ENCODE measurements at places on chromosomes 3 and 15.

DNA sequence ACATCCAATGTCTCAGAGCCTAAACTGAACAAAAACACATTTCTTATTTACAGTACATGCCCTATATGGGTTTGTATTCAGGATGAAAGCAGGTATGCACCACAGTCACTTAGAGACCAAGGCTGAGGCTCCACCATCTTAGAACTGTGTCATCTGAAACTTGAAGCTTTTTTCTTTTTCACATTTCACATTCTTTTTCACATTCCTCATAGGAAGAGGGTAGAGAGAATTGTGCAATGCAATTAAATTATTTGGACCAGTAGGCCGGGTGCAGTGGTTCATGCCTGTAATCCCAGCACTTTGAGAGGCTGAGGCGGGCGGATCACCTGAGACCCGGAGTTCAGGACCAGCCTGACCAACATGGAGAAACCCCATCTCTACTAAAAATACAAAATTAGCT, 591.0 kb downstream of the MECOM start:
- no peak for DNase-seq

DNA sequence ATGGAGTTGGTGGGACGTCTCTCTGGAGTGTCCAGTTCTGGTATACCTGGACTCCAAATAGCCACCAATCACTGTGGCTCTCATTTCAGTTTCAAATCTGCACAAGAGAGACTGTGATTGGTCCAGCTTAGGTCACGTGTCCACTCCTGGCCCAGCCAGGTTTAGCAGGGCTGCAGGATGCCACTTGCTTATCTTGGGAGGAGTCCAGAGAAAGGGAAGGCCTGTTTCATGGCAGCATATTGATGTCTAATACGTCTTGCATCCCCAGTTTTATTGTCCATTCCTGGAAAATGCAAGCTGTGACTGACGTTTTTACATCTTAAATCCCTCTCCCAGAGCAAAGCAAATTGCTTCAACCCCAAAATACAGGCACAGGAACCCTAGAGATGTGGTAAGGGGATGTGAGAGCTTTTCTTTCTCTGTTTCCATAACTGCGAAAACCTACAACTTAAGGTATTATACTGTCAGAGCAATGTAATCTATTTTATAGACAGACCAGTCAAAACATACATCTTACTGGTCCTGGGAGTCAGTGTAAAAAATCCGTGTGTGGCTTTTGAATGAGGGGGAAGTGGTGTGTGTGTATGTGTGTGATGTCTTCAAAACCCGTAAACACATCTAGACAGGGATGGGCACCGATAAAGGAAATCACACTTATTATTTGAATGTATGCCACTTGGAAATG, 274.4 kb downstream of the TLE3 start:
- DNase-seq, result no peak

DNA sequence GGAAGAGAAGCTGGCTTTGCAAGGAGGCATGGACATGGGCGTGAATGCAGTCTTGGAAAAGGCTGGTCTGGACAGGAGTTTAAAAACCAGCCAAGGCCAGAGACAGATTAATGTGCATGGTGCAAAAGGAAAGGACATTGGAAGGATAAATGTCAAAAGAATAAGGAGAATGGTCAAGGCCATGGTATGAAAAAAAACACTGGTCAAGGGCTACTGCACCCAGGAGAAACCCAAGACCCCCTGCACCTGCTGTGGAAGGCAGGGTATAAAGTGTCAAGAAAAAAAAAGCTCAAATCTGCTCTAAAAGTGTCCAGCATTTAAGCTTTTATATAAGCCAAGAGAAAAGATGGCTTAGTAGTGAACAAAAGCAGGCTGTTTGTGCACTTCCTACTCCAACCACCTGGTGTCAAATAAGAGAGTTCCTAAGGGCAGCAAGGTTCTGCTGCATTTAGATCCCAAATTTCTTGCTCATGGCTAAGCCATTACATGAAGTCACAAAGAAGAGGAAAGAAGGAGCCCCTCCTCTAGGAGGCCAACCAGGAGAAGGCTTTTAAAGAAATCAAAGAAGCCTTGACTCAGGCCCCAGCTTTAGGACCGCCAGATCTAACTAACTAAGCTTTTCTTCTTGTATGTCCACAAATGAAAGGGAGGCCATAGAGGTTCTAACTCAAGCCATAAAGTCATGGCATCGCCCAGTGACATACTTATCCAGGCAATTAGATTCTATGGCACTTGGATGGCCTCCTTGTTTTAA, 16.9 kb downstream of the CCR4 start:
- no peak for DNase-seq

GRCh38 chr15:86355801-86356200, 276.1 kb downstream of the AGBL1 start:
- no peak for DNase-seq

DNA sequence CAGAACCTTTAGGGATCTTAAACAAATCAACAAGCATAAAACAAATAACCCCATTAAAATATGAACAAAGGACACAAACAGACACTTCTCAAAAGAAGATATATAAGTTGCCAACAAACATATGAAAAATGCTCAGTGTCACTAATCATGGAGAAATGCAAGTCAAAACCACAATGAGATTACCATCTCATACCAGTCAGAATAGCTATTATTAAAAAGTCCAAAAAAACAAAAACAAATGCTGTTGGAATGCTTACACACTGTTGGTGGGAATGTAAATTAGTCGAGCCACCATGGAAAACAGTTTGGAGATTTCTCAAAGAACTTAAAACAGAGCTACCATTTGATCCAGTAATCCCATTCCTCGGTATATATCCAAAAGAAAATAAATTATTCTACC, 423.6 kb downstream of the OTOL1 start:
- no peak for DNase-seq

- no peak for DNase-seq
These were observed 34.4 kb downstream of the ALDH1L1 start for GRCh38 chr3:126146034-126146433.

DNA sequence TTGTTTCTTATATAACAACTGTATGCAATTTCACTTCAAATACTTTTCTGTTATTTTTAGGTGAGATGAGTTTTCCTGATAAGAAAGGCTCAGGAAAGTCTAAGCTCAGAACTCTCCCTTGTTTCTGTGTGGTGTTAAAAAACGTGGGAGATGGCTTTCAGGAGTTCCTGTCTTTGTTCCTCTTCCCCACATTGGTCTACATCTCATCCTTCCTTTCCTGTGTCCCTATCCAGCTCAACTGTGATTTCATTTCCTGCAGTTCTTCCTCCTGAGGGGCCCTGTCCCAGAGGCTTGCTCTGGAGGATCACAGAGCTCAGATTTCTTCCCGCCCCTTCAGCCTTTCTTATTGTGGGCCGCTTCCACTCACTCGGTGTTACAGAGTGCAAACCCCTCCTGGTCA, 11.2 kb downstream of the SEC13 start:
- DNase-seq, result no peak

GRCh38 chr3:55322638-55323037, 164.5 kb downstream of the WNT5A start:
- no peak for DNase-seq

GRCh38 chr3:12613250-12613649, 50.7 kb downstream of the RAF1 start:
- DNase-seq, result no peak

DNA sequence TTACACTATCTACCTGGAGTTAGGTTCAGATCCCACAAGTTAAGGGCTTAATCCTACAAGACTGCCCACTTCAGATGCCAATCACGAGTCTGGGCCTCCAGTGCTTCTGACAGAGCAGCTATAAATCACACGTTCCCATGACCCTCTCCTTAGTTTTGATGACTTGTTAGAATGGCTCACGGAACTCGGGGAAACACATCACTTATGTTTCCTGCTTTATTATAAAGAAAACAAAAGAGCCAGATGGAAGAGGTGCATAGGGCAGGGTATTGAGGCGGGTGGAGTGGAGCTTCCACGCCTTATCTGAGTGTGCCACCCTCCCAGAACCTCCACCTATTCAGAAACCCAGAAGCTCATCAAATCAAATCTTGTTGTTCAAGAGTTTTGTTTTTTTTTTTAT, 170.8 kb downstream of the MOBP start:
- no peak for DNase-seq

DNA sequence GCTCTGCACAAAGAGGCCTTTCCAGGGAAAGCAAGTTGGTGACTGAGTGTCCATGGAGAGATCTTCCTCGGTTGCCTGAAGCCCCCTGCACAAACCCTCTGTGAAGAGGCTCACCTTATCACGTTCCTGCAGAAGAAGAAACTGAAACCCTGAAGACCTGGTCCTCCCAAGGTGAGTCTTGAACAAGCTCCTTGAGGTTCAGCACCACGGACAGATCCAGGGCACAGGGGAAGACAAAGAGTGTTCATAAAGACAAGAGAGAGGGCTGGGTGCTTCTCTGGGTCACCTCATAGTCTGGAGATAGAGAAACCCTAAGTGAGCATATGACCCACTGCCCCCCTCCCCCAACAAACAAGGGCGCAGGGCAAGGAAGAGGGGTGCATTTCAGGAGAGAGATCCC, 21.7 kb upstream of the TBC1D21 start:
- DNase-seq, result peak; percentile 84

DNA sequence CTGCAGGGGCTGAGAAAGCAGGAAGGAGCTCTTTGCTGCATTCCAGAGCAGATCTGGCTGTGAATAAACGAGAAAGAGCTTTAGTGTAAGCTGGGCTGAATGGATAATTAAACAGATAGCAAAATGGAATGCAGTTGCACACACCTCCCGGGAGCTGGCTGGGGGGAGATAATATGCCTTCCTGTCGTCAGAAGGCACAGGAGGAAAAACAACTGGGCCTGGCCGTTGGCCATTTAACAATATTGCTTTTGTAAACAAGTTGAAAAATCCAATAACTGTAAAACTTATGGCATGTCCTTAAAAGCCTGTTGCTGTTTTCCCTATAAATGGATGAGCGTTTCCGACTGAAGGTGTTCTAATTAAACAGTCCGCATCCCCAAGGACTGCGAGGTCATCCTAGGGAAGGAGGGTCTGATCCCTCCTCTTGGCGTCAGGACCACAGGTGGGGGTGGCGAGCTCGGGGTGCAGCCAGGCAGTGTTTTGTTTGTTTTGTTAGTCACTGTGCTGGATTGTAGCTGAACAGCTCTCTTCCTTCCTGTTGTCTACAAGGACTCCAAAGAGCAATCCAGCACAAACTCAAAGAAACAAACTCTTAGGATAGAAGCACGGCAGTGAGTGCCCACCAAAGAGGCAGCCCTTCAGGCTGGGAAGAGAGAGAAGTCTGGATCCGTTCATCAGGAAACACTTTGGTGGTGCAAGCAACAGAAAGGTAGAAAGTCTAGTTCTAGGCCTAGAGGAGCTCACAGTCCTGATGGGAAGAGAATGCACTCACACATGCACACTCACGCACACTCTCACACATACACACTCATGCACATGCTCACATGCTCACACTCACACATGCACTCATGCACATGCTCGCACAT, 133.4 kb upstream of the SMAD3 start:
- DNase-seq, result peak; percentile 12

GRCh38 chr15:49875392-49875791, 243.6 kb downstream of the ATP8B4 start:
- DNase-seq, result no peak

DNA sequence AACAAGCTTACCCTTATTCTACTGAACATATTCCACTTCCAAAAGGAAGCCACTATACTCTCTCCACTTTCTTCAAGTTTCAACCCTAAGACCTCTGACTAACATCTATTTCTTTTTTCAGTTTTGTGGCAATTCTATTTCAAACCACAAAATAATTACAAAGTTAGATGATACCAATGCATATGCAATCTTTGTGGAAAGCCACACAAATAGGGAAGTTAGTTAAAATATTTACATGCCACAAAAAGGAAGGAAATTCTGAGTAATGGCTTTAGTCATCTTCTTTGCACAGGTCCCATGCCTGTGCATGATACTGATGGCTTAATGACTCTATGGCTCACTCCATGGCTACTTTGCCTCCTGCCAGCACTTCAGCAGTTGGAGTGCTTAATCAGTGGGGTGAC, 57.0 kb upstream of the MCTP2 start:
- no peak for DNase-seq

DNA sequence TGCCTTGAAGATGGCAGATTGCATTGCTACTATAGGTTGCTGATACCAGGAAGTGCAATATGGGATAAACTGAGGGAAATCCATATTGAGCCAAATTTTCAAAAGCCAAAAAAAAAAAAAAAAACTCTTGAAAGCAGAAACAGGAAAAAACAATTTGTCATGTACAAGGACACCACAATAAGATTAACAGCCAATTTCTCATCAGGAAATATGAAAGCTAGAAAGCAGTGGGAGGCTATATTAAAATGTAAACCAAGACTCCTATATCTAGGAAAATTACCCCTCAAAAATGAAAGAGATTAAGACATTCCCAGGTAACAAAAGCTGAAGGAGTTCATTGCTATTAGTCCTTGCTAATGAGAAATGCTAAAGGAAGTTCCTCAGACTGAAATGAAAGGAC, 462.8 kb upstream of the DPH6 start:
- DNase-seq, result no peak

DNA sequence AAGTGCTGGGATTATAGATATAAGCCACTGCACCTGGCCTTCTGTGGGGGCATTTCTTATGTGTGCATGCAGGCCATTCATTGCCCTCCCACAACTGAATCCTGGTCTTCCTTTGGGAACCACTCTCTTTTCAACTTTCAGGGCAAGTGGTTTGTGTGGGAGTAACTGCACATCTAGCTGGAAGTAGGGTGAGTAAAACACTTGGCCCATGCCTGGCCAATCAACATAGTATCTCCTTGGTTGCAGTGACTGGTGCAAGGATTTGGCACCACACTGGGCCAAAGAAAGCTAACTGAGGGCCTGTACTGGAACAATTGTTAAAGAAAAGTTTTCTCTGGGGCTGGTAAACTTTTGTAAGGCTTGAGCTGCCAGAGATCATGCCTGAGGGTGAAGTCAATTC, 189.2 kb upstream of the FEZF2 start:
- no peak for DNase-seq

GRCh38 chr3:119293871-119294695, at the start of gene ARHGAP31:
TSS of gene ARHGAP31 (plus strand) at chr3:119294383. CDS start at chr3:119294905, 522 bp downstream.
- peak; percentile 63 for DNase-seq

DNA sequence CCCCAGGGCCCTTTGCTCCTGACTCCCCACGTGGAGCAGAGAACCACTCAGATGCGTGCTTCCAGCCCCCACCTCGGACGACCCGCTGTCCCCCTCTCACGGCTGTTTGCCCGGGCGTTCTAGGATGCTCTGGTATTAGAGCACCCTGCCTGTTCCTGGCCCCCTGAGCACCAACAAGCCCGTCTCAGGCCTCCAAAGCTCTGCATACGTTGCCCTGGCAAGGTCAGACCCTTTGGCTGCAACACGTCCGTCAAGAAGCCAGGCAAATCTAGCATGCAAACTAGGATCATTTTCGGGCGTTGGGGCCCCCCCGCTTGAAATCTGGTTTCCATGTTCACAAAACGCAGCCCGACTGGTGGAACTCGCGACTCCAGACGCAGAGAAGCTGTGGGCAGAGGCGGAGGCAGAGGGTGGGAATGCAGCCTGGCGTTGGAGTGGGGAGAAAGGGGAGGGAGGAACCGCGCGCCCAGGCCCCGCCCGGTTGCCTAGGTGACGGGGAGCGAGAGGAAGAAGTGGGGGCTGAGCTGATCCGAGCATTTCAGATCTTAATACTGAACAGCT, 86.2 kb upstream of the PIAS1 start:
- DNase-seq, result peak; percentile 83

GRCh38 chr3:13015286-13016082, 57.7 kb downstream of the IQSEC1 start:
- DNase-seq, result no peak

All from WTC11 (cell line).